ENCODE measurements at places on chromosomes 12 and 14.

DNA sequence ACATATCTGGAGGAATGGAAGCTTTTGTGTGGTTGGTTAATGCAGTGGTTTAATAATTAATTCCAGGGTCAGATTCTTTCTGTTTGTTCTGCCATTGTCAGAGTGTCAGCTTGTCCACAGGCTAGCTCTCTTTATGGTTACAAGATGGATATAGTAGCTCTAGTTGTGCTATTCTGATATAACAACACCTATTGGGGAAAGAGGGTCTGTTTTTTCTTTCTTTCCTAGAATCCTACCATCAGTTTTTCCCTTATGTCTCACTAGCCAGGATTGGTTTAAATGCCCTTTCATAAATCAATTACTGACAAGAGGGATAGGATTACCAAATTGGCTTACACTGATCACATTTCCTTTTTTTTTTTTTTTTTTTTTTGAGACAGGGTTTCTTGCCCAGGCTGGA lies 27.8 kb downstream of the CNOT2 start:
- no peak for DNase-seq

GRCh38 chr12:1469070-1469469 lies 125.3 kb downstream of the FBXL14 start:
- no peak for DNase-seq

DNA sequence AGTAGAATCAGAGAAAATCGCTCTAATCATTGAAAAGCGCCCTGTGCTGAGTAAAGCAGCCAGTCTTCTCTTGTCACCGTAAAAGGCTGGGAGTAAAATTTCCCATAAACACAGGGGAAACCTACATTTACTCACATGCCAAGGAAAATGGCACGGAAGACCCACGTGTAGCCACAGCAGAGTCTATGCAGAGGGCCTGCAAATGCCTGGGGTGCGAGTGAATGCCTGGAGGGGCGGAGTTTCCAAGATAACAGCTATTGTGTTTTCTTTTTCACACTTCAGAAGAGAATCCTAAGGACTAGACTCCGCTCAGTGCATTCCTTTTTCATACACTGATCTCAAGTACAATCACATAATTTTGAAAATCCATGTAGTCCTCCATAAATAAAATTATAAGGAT lies 159.9 kb upstream of the FOXN3 start:
- DNase-seq = no peak

GRCh38 chr12:8544295-8544694 lies 3.6 kb upstream of the CLEC4E start:
- peak; percentile 77 for DNase-seq

DNA sequence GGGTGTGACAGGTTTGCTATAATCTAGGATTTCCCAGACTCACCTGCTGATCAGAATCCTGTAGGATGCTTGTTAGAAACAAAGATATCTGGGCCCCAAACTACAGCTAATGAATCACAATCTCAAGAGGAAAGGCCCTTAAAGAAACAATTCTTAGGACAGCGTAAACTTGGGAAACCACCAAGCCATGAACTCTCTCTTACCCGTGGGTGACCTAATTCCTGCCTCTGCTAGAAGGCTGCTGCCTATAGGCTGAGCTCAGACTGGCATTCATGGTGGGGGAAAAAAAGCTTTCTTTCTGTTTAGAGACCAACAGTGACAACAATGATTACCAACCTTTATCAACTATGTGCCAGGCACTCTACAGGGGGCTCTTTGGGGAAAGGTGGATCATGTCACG lies 213.9 kb upstream of the FKBP4 start:
- no peak for DNase-seq

DNA sequence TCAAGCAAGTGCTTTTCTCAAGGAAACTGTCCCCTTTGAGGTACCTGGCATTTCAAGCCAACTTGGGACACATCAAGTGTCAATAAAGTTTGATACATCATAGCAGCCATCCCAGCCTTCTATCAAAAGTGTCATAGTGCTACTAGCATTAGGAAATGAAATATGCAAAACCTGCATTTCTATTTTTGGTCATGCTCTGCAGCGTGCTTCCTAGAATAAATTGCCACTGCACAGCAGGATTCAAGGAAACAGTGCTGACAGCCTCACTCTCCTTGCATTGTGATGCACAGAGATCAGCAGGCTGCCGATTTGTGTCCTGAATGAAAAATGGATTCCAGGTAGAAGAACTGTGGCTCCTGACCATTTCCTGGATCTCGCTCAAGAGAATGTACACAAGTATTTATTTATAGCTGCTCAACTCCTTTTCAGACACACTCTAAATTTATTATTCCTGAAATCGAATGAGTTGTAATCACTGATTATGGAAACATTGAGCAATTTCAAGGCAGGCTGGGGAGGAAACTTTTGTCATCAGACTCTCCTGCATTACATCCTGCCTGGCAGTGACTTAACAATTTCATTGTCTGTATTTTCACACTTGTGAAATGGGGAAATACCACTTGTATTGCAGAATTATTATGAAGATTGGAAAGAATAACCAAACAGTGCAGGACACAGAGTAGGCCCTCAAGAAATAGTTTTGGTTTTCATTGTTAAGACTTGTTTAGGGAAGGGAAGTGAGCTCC lies 120.9 kb downstream of the SLC38A6 start:
- no peak for DNase-seq

DNA sequence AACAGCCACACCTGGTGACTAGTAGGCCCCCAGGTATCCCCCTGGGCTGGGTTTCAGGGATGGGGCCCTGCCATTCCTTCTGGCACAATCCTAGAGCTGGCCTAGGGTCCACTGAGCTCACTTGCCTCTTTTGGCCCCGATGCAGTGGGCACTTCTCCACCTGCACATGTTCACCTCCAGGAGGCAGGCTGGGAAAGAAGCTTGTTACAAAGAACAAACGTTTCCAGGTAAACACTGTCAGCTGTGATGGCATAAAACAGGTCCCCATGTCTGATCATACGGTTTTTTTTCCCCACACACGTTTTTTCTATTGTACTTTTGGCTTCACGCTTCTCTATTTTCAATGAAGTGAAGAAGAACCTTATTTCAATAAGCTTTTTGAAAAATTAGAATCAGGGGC lies 15.8 kb upstream of the HVCN1 start:
- DNase-seq = no peak

- no peak for DNase-seq
Observed at GRCh38 chr12:107053709-107054108, 39.6 kb downstream of the CRY1 start.

- DNase-seq = peak; percentile 9
Observed at GRCh38 chr14:50943943-50944646, at the start of gene PYGL. Gene PYGL, minus strand, starts transcription at chr14:50944483. Its CDS starts 80 bp downstream, at chr14:50944403.
